ENCODE measurements at places on chromosomes 12 and 14.

GRCh38 chr14:69573831-69574262 is 824 bp downstream of the CCDC177 start:
- no peak for DNase-seq

DNA sequence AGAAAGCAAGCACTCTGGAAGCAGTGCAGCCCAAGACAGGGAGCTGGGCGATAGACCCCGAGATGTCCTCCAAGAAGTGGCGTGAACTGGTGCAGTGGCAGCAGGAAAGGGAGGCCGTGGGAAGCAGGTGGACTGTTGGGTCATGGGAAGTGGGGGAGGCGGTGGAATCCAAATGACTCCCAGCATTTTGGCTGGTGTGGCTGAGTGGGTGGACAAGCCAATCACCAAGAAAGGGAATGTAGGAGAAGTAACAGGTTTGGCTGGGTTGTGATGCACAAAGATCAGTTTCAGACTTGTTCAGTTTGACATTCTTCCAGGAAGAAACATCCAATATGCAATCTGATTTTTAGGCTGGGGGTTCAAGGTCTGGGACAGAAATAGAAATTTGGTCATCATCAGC is 46.0 kb upstream of the KTN1 start:
- DNase-seq = no peak

- DNase-seq = no peak
These were observed 348.5 kb upstream of the DDHD1 start for GRCh38 chr14:53501361-53502211.

DNA sequence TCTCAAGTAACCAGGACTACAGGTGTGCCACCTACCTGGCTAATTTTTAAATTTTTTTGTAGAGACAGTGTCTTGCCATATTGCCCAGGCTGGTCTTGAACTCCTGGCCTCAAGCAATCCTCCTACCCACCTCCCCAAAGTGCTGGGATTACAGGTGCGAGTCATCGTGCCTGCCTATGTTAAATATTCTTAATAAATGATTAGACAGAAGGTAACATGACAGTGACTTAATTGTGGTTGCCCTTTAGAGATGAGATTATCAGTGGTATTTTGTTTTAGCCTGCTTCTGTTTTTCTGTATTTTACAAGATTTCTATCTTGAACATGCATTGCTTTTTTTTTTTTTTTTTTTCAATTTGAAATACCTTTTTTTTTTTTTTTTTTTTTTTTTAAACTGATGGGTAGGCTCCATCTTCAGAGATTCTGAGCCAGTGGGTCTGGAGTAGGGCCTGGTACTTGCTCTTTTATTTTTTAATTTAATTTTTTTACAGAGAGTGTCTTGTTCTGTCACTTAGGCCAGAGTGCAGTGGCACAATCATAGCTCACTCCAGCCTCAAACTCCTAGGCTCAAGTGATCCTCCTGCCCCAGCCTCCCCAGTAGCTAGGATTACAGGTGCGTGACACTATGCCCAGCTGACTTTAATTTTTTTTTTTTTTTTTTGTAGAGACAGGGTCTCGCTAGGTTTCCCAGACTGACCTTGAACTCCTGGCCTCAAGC is 88.4 kb downstream of the BORCS5 start:
- DNase-seq = no peak

- DNase-seq = no peak
These were observed 42.2 kb upstream of the FBXO33 start for GRCh38 chr14:39474416-39474911.

GRCh38 chr12:106205208-106206069 is 42.4 kb downstream of the CKAP4 start:
- no peak for DNase-seq

DNA sequence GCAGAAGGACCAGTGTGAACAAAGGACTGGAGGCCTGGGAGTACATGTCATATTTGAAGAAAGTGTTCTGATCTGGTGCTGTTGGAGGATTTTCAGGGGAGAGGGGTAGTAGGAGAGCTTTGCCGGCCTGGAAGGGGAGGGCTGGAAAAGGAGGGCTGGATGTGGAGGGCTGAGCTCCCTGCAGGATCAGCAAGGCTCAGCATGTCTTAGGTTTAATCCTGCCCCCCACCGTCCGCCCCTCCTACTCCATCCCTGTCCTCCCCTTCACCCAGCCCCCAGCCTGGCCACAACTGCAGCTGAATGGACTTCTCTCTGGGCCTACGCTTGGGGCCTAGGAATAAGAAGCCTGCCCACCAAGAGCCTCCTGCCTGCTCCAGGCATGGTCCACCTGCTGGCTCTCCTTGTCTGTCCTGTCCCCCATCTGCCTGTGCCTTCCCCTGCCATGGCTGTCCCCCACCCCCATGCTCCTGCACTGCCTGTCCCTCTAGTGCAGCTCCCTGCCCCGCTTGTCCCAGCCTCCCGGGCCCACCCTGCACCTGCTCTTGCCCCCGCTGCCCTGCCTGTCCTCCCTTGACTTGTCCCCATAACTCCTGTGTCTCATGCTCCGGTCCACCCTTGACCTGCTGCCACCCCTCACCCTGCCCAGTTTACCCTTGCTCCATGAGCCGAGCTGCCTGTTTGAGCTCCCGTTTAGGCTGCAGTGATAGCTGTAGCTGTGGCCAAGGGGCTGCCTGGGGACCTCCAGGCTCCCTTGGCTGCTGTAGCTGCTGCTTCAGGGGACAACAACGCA is 9.8 kb upstream of the RARG start:
- DNase-seq = no peak

DNA sequence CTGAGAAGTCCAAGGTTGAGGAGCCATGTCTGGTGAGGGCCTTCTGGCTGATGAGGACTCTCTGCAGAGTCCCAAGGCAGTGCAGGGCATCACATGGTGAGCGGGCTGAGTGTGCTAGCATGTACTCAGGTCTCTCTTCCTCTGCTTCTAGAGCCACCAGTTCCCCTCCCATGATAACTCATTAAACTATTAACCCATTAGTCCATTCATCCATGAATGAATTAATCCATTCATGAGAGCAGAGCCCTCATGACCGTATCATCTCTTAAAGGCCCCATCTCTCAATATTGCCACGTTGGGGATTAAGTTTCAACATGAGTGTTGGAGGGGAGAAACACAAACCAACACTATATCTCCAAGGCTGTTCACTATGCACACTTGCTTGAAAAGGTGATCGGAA is 83.7 kb downstream of the TMEM30B start:
- DNase-seq = no peak

GRCh38 chr12:50637870-50638481 is 125.9 kb upstream of the ATF1 start:
- DNase-seq = no peak

DNA sequence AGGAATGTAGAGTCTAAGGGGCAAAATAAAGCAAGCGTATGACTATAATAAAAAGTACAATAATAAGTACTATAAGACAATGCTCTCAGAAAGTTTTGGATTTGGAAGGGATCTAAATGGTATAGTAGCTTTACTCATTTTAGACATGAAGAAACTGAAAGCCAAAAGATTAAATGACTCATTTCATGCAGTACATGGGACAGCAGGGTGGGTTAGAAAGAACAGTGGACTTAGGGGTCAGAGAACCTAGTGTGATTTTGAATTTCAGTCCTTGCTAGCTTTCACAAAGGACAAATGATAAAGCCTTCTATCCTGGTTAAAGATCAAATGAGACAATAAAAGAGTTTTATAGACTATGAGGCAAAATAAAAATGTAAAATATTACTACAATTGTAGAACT is 6.8 kb upstream of the LEMD3 start:
- DNase-seq = no peak

All from activated effector memory CD4-positive, alpha-beta T cell treated with anti-CD3 and anti-CD28 coated beads, Interleukin-2, amount 50 U/mL, for 16 hours (primary cell).